ENCODE measurements at places on chromosomes 4 and X.

- no peak for DNase-seq
Observed at GRCh38 chr4:24913119-24913485, 260 bp upstream of the CCDC149 start.

DNA sequence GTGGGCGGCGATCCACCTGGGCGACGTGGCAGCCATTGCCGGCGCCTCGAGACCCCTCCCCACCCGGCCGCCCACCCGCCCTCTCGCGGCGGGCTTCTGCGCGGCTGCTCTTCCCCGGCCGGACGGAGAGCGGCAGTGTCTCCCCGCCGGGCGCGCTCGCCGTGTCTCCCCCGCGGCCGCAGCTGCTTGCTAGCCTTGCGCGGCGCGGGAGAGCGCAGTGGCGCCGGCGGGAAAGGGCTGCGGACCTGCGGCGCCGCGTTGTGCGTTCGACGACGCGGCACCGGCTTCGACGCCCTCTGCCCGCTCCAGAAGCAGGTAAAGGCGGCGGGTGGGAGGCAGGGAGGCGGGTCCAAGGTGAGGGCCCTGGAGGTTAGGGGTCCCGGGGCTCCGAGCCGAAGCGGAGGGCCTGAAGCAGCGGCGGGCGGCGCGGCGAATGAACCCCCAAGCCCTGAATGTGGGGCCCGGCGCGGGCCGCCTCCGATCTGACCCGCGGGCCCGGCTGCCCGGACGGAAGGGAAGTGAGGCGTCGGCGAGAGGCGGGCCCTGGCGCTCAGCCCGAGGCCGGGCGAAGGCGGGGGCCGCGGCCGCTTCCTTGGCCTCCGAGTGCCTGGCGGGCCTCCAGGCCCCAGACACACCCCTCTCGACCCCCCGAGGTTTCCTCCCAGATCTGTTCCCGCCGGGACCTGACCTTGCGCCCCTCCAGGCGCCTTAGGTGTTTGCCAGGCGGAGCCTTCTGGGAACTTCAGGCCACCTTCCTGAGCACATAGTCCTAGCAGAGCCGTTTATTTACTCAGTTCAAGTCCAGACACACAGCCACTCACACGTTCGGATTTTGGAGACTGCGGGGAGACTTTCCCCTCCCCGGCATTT lies at the start of gene N4BP2:
Gene N4BP2, plus strand, starts transcription at position 135 of the 870 bp plus-strand sequence. CDS start 40,491 bp downstream, outside the sequence.
- peak; percentile 71 for DNase-seq

- DNase-seq: no peak
Observed at GRCh38 chr4:109873791-109874514, 26.0 kb downstream of the LRIT3 start.

GRCh38 chr4:55343887-55344286 lies 2.2 kb upstream of the SRD5A3 start:
- no peak for DNase-seq

DNA sequence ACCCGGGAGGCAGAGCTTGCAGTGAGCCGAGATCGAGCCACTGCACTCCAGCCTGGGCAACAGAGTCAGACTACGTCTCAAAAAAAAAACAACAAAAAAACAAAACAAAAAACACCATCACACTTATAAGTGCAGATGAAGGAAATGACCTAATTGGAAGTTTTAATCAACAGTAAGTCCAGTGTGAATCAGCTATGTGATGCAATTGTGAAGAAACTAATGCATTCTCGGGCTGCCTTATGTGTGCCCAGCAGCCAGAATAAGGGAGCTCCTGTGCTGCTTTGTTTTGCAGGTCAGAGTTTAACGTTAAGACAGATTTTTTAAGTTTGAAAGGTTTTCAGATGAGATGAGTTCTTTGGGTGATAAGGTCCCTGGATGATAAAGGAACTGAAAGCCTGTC lies 10.8 kb downstream of the DAPP1 start:
- DNase-seq: no peak

DNA sequence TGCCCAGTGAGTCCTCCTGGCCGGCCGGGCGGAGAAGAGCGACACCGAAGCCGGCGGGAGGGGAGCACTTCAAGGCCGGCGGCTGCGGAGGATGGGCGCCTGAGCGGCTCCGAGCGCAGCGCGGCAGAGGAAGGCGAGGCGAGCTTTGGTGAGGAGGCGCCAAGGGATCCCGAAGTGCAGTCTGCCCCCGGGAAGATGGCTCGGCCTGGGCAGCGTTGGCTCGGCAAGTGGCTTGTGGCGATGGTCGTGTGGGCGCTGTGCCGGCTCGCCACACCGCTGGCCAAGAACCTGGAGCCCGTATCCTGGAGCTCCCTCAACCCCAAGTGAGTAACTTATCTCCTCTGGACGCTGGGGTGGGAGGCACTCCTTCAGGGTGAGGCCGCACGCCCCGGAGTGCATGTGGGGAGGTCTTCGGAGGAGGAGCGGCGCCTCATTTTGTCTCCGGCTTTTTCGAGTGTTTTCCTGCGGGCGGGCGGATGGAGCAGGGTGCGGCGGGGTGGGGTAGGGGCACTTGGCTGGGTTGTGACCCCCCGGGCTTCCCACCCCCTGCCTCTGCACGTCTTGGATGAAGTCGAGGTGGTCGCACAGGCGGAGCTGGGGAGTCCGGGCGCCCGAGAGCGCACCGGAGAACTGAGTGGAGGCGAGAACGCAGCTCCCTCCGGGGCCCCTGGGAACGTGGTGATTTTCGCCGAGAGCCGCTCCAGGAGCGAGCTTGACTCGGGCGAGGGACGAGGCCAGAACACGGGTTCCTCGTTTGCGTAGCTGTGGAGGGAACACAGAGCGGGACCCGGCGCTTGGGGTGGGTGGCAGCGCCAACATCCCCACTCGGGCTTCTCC lies 979 bp downstream of the EFNB1 start:
- peak; percentile 8 for DNase-seq

Data from activated CD4-positive, alpha-beta T cell treated with anti-CD3 and anti-CD28 coated beads, Interleukin-2, amount 50 U/mL, for 1 hour (primary cell).